Panc1 (cell line): ENCODE measurements at places on chromosomes 5 and 9. TPM values are rescaled to one million over a fixed set of nuclear protein-coding genes. Genes with fewer than 3 reads are reported as not detected.

Gene TMEM252
- total RNA-seq: not detected

Gene SPINK13
- total RNA-seq: not detected

Gene SETD9
- 20.5 TPM for total RNA-seq

Gene GKAP1
- total RNA-seq: 5.2 TPM

Gene SLCO4C1
- 0.90 TPM for total RNA-seq

Gene SOHLH1
- not detected for total RNA-seq

Gene ZFP37
- total RNA-seq: 1.1 TPM

Gene EIF4EBP3
- total RNA-seq: 8.6 TPM

Gene MYOT
- total RNA-seq: not detected

Gene TGFBR1
- 22.2 TPM for total RNA-seq

Gene TRAF1
- total RNA-seq: 4.7 TPM

Gene TMEM171
- total RNA-seq: 2.1 TPM
